Activated gamma-delta T cell treated with Interleukin-2 at 50 U/mL for 16 hours (primary cell): ENCODE measurements at places on chromosomes 6 and 20.

DNA sequence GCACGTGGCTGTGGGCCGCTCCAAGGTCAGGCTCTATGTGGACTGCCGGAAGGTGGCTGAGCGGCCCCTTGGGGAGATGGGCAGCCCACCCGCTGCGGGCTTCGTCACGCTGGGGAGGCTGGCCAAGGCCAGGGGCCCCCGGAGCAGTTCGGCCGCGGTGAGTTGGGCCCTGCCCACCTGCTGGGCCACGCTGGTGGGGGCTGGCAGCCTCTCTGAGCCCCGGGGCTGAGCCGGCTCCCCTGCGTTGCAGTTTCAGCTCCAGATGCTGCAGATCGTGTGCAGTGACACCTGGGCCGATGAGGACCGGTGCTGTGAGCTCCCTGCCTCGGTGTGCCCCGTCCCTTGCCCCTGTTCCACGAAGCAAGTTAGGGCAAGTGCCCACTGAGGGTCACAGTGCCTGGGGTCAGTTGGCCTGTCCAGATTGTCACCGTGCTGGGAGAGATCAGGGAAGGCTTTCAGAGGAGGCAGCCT, 27.1 kb downstream of the COL20A1 start:
- no peak for DNase-seq

DNA sequence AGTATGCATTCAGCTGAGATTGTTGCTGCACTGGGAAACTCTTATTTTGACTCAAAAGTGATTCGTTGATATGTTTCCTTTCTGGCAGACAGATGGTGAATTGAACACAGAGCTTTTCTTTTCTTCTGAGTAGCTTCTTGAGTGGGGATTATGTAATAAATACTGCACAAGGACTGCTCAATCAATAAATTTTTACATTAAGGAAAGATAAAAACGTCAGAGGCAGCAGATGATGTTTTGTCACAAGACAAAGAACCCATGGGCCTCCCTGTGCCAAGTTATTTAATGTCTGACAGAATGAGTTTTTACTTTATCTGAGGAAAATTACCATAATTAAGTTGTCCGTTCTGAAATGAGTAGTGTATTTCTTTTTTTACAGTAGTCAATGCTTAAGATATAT, 460.3 kb downstream of the UTRN start:
- DNase-seq = no peak

GRCh38 chr6:43842231-43842794, 72.3 kb downstream of the VEGFA start:
- DNase-seq = no peak

DNA sequence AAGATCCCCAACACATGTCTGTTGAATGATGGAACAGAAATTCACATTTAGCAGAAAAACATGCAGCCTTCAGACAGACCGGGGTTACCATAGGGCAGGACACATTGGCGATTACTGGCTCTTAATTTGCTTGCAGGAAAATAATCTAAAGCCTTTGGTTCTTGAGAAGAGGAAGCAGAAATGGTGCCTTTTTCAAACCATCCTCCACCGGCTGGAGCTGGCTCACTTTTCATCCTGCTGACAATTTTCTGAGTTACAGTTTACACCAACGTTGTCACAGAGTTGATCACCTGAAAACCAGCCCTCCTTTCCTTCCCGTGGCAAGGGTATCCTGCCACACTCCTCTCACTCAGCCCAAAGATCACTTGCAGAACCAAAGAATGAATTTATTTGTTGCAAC, 32.6 kb downstream of the SF3B5 start:
- no peak for DNase-seq

DNA sequence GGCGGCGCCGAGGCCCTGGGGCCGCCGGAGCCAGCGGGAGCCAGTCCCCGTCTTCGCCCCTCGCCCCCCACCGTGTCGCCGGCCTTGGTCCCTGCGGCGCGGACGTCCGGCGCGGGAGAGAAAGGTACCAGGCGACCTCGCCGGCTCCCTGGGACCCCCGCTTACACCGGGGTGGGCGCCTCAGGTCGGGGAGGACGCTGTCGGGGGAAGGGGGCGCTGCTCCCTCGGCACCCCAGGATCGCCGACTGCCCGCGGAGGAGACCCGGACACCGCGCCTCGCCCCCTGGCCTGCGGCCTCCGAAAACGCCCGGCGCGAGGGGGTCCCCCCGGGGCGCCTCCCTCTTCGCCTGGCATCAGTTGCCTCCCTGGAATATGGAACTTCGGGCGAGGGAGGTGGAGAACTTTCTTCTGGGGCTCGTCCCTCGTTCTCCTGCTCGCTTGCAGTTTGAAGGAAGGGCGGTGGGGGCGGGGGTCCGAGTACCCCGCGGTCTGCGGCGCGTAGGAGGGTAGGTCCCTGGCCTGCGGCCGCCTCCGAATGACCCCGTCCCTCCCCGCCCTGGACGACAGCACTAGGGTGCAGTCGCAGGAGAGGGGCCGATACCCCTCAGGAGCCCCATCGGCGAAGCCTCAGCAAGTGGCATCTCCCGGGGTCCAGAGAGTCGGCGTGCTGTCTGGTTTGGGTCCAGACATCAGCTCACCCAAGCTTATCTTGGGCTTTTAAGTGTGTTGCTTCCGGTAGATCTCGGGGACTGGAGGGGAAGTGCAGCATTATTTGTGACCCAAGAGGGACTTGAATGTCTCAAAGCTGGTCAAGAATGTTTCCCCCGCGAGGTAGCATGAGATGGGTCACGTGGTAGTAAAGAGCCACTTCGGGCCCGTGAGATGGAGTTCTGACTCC, 549 bp downstream of the ANKRD6 start:
- DNase-seq = peak; percentile 23

DNA sequence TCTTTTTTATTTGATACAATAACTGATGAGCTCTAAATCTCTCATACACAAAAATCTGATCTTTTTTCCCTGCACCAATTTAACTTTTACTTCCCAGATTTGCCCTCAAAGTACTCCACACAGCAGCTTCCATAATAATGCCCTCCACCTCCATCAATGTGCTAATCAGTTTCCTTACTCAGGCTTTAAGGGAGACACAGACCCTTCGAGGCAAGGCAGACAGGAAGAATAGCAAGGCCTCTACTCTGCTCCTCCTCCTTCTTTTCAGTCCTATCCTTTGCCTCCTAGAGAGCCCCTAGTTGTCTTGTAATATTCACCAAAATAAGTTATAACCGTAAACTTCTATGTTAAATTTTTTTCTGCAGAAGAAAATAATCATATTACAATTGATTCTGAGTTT, 444.9 kb upstream of the RNF217 start:
- no peak for DNase-seq

DNA sequence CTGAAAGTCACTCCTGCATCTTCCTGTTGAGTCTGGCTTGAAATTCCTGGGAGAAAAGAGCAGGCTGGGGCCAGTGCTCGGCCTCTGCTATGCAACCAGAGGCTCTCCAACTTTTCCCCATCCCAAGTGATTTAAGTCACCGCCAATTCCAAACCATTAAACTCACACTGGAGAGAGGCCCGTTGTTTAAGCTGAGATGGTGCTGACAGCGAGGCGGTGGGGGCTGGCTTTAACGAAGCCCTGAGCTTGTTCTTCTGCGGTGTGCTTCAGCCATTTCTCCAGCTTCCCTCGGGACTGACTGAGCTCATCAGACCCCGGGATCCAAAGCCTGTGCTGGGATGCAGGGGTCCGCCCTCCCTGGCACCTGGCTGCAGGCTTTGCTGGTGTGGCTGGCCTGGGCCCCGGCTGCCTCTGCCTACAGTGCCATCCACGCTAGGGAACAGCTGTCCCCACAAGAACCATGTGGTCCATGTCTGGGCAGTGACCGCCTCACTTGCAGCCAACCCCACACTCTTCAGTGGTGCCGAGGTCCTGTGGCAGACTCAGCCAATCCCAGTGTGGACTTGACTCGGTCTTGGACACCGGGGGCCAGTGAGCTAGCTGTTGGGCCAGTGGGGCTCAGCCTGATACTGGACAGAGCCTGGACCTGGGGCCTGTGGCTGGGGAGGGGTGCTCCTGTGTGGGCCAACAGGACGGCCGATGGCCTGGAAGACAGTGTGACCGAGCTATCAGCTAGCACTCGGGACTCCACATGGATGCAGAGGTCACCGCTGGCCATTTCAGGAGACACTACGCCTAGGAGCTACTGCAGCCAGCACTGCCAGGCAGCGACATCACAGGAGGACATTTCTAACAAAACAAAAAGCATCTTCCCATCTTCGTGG, 21.2 kb downstream of the RAMACL start:
- no peak for DNase-seq

DNA sequence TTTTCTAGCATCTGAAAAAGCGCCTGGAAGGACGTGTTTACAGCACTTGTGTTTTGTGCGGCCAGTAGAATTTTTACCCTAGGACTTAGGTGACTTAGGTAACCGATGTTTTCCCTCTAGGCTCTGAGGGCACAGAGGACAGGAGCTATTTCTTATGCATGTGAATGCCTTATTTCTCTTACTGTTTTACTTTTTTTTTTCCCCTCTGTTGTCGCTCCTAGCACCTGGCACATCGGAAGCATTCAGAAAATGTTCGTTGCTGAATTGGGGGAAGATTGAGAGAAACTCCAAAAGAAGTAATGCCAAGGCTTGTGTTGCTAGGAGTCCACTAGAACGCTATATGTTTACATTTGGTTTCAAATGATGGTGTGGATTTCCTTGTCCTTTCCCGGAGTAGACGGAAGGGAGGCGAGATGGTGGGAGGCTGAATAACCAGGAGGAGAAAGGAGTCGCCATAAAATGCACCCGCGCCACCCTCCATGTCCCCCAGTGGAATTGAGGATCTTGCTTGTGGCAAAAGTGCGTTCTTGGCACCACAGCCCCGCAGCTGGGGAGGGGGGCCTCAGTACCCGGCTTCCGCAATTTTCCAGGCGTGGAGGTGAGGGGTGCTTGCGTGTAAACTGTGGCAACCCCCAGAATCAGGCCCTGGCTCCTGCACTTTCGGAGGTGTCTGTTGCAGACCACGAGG, 6.9 kb downstream of the OLIG3 start:
- DNase-seq = no peak

DNA sequence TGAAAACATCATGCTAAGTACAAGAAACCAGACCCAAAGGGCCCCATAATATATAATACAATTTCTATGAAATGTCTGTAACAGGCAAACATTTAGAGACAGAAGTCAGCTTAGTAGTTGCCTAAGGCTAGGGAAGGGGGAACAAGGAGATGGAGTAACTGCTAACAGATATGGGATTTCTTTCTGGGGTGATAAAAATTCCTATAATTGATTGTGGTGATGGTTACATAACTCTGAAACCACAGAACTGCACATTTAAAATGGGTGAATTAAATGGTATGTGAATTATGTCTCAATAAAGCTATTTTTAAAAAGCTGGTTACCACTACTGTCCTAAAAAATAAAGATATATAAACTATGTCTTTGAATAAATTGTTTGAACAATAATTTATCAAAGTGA, 3.2 kb downstream of the CEP162 start:
- DNase-seq = no peak

DNA sequence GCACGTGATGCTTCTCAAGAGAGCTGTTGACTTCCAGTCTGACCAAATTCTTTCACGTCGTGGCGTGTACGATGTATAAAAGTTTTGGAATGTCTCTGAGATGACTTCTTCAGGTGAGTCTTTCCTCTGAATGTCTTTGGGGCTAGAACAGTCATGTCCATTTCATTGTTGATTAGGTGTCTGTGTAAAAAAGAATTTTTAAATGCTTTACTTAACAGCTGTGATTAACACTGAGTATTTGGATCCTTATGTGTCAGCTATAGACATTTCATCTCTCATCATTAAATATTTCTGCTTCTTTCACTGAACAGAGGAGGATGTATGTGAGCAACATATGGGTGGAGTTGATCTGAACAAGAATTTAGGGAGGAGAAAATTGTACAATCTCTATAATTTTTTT, 29.3 kb upstream of the KIF13A start:
- DNase-seq = no peak

GRCh38 chr6:142683714-142684141, 261.2 kb downstream of the HIVEP2 start:
- DNase-seq = no peak

- no peak for DNase-seq
These were observed 144.1 kb downstream of the QRSL1 start for GRCh38 chr6:106773522-106773921.

DNA sequence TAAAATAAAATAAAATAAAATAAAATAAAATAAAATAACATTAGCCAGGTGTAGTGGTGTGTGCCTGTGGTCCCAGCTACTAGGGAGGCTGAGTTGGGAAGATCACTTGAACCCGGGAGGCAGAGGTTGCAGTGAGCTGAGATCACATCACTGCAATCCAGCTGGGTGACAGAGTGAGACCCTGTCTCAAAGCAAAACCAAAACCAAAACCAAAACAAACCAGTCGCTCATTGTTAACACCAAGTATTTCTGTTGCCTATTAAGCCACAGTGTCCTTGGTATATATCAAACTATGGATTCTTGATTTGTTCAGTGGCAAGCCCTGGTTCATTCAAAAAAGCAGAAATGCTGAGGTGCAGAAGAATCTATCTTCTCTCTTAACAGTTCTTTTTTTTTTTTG, 65.7 kb downstream of the PYGB start:
- DNase-seq = no peak

DNA sequence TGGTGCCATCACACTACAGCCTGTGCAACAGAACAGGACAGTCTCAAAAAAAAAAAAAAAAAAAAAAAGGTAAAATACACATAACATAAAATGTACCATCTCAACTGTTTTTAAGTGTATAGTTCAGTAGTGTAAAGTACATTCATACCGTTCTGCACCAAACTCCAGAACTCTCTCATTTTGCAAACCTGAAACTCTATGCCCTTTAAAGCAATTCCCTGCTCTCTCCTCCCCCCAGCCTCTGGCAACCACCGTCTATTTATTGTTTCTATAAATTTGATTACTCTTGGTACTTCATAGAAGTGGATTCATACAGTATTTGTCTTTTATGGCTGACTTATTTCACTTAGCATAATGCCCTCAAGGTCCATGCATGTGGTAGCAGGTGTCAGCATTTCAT, 12.9 kb downstream of the RIPOR2 start:
- no peak for DNase-seq

DNA sequence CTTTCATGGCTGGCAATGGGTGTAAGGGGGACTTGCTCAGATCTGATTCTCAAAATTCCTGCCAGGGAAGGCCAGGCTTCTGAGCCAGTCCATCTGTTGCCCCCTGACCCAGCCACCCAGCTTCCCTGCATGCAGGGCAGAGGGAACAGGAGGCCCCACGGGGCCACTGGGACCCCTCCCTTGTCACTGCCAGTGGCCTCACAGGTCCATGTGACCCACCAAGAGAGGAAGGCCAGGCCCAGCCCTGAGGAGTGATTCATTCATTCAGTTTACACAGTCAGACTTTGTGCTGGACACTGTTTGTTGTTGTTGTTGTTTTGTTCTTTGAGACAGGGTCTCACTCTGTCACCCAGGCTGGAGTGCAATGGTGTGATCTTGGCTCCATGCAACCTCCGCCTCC, 39.5 kb downstream of the UBE2V1 start:
- DNase-seq = no peak

DNA sequence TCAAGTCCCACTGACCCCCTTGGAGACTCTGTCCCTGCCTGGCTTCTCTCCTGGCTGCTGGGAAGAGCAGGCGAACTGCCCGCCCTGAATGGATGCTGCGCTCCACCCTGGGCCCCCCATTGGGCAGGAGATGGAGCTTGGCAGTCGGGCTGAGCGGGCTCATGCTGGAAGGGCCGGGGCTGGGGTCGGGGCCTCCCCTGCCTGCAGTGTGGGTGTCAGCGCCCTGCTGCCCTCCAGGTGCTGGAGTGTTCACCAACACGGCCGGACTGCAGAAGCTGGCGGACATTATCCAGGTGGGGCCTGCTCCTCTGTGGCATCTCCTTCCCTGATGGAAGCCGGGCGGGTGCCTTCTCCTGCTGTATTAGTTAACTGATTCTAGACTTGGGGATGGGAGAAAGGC, 16.0 kb upstream of the TNFRSF6B start:
- DNase-seq = no peak

GRCh38 chr20:63454731-63455567, 17.5 kb downstream of the KCNQ2 start:
- DNase-seq = no peak
